Activated CD4-positive, alpha-beta T cell treated with anti-CD3 and anti-CD28 coated beads for 4 hours (primary cell): ENCODE measurements at places on chromosomes 1 and 21.

DNA sequence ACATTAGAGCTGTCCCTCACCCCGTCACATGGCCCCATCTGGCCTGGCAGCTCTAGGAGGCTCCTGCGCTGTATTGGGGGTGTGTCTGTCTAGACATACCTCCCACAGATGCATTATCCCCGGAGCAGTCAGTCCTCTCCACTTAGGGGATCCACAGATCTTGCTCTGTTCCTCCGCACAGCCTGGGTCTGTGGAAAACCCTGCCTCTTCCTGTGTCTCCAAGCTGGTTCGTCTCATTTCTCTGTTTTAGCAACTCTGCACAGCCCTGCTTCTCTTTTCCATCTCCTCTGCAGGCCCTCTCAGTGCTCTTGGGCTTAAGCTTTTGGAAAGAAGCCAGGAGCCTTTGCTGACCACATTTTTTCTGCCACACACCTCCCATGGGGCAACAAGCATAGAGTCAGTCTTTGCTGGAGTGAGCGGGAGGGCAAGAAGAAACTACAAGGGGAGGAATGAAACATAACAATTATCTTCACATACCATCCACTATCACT lies 241.5 kb downstream of the FOXD2 start:
- DNase-seq, result no peak

DNA sequence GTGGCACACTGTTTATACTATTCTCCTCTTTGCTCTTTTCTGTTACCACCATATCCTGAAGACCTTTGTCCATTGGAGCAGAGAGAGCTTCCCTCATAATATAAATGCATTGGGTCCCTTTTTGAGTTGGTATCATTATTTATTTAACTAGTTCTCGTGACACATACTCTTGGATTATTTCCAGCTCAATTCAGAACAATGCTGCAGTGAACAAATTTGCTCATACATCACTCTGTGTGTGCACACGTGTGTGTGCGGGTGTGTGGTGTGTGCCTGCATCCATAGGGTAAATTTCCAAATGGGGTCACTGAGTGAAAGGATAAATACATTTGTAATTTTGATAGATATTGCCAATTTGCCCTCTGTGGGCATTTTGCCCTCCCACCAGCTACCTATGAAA lies 5.8 kb downstream of the PLA2G2A start:
- DNase-seq, result no peak

GRCh38 chr1:244893836-244894235 lies 29.5 kb upstream of the HNRNPU start:
- DNase-seq, result no peak

GRCh38 chr1:159092036-159092760 lies 15.6 kb upstream of the AIM2 start:
- DNase-seq, result no peak

DNA sequence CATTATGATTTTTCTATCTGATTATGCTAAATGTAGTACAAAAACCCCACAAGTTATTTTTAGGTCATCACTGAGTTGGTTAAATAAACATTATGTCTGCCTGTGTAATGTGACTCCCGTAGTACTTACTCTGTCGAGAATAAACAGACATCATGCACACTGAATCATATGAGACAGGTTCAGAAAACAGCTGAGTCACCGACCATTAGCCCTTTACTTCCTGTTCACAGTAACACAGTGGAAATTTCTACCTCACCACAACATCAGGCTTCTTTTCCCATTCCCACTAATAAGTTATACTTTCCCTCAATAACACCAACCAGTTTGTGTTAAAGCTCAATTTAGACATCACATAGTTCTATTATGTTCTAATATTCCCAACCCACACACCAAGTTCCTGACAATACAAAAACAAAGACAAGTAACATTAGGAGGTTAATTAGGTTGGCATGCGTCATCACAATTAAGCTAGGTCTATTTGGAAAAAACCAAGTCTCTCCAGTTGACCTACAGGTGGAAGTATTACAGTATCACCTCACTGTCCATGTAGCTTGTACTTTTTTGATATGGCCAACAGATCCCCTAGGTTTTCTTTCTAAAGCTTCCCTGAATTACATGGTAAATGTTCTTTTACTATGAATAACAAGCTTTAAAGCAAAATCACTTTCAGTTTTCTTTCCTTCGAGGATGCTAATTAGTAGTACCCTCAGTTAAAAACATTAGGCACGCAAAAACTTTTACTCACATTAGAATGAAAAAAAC lies 154.2 kb downstream of the EIF4G3 start:
- DNase-seq, result peak; percentile 39

DNA sequence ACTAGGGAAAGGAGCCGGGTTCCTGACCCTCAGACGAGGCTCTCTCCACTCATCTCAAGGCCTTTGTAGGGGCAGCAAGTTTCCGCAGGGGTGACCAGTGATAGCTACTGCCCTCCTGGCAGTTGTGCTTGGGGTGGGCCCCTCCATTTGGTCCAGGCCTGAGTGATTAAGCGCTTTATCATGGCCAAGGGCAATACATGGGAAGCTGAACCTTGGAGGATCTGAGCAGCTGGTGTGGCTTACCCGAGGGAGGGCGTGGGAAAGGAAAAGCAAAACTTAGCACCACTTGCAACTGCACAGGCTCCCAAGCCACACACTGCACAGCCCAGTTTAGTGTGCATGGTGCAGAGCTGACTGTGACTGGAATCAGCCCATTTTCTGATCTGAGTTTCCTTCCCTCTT lies 47.8 kb downstream of the GADD45A start:
- DNase-seq, result no peak

- DNase-seq, result no peak
These were observed 1379.1 kb upstream of the ADGRL4 start for GRCh38 chr1:80385650-80386049.

GRCh38 chr1:25619101-25619890 lies 2.7 kb downstream of the MAN1C1 start:
- peak; percentile 50 for DNase-seq

GRCh38 chr21:23578027-23578426 lies 2029.3 kb downstream of the MRPL39 start:
- no peak for DNase-seq

- no peak for DNase-seq
These were observed 5.2 kb upstream of the AHDC1 start for GRCh38 chr1:27609210-27609555.

DNA sequence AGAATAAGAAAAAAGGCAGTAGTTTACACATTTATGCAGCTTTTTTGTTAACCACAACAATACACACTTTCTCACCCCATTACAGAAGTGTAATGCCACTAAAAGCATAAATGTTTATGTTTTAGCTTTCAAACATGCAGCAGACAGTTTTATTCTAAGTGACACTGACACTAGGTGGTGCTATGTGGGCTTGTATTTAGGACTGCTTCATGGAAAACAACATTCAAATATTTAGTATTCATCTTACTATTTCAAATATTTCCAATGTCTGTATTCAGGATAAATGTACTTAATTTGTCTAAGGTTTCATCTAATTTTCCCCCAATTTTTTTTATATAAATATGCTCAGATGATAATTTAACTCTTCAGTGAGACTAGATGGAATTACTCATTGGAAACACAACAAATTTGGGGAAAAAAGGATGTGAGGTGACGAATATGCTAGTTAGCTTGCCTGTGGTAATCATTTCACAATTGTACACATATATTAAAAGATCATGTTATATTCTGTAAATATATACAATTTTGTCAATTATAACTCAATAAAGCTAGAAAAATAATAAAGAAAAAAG lies 71.4 kb downstream of the USP1 start:
- peak; percentile 15 for DNase-seq

GRCh38 chr1:209895709-209896108 lies 42.3 kb upstream of the SYT14 start:
- no peak for DNase-seq

DNA sequence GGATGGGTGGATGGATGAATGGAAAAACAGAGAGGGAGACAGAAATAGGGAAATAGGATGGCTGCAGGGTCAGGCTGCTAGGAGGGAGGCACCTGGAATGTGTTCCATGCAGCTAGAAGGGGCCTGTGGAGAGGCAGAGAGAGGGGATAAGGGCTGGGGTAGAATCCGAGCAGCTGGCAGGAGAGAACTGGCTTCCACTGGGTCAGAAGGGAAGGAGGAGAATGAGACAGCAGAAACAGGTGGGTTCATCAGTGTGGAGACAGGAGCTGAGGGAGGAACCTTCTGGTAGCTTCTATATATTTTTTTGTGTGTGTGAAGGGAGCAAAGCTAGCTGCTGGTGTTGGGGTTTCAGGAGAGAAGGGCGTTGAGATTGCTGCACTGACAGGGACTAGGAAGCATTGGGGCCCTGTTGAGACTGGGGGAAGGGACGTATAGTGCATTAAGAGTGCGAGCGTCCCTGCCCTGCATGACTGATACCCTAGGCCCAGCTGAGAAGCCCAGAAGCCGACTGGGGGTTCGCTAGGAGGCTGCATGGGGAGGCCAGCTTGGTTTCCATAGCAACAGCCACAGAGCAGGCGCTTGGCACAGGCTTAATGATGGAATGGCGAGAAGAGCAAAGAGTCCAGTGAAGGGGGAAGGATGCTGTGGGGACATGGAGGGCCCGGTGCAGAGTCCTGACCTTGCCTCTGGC lies 14.8 kb upstream of the KIF21B start:
- DNase-seq, result no peak

DNA sequence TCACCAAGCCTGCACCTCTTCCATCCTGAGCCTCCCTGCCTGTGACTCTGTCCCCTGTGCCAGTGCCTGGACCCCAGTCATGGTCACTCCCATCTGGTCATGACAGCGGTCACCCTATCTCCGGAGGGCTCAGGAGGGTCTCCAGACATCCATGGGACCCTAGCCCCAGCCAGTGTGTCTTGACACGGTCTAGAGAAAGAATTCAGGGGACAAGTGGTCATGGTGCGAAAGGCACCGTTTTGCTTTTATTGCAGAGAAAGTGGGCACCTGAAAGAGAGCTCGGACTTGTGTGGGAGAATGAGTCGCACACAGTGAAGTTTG lies 4.7 kb upstream of the RIPK4 start:
- no peak for DNase-seq

DNA sequence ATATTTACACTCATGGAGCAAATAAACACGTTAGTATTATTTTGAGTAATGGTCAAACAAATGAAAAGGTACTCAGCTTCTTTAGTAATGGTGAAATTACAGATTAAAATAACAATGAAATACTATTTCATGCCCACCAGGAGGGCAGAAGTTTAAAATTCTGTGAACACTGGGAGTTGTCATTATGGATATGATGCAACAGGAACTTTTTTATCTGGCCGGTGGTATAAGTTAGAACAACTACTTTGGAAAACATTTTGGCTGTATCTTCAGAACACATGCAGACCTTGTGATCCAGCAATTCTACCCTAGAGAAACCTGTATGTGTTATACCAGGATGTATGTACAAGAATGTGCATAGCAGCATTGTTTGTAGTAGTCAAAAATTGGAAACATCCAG lies 23.2 kb upstream of the PPP1R8 start:
- no peak for DNase-seq

DNA sequence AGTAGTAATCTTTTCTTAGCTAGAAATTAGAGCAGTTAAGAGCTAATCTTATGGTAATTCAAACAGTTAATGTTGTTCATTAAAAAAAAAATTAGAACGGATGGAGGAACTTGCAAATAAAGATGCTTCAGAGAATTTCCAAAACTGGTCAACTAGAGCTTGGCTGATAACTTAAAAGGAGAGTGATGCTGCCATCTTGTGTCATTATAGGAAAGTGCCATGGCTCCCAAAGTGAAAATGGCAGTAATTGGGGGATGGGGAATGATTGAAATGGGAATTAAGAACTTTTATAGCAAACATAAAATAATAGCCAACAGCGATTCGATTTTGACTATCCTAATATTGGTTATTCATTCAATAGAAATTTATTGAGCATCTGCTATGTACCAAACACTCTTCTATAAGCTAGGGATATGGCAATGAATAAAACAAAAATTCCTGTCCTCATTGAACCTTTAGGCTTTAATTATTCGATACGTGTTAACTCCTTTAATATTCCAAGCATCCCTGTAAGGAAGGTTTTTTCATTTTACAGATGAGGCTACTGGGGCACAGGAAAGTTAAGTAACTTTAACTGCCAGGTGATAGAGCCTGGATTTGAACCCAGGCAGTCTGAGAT lies 5.7 kb upstream of the PLPP3 start:
- DNase-seq, result no peak

GRCh38 chr1:224432672-224433040 lies 1.9 kb downstream of the WDR26 start:
- DNase-seq, result no peak

DNA sequence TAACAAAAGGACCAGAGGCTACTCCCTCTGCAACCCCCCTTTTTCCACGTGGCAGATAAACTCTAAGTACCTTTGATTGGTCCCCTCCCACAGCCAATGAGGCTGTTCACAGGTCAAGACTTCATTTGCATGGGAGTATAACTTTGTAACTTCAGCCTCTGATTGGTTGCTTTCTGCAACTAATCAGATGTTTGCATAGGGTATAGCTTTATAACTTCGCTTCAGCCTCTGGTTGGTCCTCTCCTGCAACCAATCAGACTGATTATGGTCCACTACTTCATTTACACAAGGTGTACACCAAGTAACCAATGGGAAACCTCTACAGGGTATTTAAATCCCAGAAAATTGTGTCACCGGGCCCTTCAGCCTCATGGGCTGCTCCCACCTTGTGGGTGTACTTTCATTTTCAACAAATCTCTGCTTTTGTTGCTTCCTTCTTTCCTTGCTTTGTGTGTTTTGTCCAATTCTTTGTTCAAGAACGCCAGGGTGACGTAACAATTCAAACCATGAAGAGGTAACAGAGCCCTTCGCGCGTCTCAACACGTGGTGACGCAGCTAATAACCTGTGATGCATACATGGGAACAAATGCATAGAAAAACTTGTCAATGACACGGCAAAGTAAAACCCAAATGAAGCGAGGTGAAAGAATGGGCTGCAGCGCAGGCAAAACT lies 47.2 kb downstream of the VPS26C start:
- DNase-seq, result peak; percentile 34

DNA sequence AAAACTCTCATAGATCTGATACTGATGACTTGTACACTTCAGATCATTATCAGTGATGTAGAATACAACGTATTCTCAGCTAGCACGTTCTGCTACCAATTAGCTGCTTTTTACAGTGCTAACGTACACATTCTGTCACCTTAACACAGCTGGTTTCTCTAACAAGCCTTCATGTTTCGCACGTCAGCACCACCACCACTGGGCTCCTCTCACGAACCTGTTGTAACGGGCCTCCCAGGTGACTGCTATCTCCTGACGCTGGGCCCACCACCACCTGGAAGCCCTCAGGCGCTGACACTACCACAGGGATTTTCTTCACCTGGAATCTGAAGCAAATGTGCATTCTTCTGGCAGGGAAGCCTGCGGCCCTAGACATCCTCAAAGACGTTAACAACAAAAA lies 19.8 kb downstream of the TOMM20 start:
- no peak for DNase-seq

- no peak for DNase-seq
These were observed 97.0 kb downstream of the FCRL5 start for GRCh38 chr1:157455318-157455717.

- DNase-seq, result no peak
These were observed 5.3 kb downstream of the NOC2L start for GRCh38 chr1:953524-954320.

DNA sequence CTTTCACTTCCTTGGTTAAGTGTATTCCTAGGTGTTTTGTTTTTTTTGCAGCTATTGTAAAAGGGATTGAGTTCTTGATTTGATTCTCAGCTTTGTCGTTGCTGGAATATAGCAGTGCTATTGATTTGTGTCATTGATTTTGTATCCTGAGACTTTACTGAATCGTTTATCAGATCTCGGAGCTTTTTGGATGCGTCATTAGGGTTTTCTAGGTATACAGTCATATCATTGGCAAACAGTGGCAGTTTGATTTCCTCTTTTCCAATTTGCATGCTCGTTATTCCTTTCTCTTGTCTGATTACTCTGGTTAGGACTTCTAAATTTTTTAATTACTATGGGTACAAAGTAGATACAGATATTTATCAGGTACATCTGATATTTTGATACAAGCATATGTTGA lies 75.4 kb downstream of the SLC35A3 start:
- DNase-seq, result no peak
